ENCODE measurements at places on chromosomes 16 and 17.

DNA sequence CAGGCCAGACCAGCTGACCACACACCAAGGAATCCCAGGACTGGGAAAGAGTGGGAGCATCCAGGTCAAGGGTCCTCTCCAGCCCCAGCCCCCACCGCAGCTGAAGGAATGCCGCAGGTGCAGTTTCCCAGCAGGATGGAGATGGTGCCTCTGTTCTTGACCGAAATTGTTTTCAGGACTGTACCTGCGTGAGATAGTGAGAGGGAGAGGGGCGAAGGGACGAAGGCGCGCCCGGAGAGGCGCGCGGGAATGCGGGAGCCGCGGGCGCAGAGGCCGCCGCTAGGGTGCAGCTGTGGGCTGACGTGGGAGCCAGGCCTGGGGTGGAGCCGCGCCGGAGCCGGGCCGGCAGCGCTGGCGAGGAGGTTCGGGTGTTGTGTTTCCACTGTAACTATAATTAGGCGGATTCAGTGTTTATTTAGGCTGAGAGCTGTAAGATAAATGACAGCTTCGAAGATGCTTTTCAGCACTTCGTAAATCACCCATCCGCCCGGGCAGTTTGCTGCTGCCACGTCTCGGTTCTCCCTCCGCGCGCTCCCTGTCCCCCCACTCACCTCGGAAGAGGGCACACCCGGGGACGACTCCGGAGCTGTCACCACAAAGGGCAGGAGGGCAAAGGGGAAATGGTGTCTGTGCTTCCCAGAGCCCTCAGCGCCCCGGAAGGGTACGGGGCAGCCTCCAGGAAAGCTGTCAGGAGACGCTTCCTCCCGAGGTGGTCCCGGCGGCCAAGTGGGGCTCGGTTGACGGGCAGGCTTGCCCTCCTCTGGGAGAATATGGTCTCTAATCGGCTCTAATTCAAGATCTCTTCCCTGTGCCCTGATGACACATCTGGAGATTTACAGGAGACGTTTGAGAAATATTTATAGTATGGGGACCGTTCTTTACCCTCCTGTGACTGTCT, 38.2 kb downstream of the HOXB1 start:
- DNase-seq, result peak; percentile 91

DNA sequence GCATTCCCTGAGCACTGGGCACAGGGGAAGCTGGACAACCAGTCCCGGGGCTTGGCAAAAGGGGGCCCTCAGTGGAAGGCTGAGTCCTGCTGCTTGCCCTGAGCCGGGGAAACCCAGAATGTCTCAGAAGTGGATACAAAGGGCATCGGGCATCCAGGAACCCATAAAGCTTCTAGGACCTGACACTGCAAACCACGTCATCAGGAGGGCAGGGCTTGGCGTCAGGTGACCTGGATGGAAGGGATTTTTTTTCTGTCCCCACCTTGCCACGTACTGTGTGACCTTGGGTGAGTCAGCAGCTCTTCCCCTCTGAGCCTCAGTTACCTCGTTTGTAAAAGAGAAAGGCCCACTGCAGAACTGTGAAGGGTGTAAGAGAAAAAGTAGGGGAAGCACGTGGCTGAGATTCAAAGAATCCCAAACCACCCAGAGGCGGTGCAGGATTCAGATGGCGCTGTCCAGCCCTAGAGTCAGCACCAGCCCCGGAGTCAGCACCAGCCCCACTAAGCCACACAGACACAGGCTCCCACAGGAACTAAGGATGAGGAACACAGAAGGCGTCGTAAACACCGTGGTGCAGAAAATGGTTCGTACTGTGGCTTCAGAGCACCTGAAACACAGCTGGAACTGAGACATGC, 53.7 kb downstream of the C16orf95 start:
- no peak for DNase-seq

- DNase-seq, result peak; percentile 97
Measured at GRCh38 chr16:2039274-2040031, 8.2 kb downstream of the NTHL1 start.

GRCh38 chr16:20860361-20860760, 39.8 kb downstream of the DCUN1D3 start:
- DNase-seq, result no peak

DNA sequence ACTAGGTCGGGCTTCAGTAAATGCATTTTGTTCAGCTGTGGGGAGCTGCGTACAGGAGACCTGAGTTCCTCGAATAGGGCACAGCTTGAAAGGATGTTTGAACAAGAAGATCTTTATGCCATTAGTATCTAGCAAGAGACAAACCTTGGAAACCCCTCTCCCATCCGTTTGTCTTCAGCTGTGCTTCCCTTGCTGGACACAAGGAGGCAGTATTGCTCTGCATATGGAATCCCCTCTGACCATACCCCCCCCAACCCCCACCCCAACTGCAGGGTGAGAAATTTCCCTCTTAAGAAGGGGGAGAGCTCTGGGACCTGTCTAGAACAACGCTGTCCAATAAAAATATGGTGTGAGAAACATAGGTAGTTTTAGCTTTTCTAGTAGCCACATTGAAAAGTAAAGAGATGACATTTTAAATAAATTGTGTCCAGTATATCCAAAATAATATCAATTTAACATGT, 1.6 kb downstream of the MRM1 start:
- DNase-seq, result peak; percentile 80

DNA sequence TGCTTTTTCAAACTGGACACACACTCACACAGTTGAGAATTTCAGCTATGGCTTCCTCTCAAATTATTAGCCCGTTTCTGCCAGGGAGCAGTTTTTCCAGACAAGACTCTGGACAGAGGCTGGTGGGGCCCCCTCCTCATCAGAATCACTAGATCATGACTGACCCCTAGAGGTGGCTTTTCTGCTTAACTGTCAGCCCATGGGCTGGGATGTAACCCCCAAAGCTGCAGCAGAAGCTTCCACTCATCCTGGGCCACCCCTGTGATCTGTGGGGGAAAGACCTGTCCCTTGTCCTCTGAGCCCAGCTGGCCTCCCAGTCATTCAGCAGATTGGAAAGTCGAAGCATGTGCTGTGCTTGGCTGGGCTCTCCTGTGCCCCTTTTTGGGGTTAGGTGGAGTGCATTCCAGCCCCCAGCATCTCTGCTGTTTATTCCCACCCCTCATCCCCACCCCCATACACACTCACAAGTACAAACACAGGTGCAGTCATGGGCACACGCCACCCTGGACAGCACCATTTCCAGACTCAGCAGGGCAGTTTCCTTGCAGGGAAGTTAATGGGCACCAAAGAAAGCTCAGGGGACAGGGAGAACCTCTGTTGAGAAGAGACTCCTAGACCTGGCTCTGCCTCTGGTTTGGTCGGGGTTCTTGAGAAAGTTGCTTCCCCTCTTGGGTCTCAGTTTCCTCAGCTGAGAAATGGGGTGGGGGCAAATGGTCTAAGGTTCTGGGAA, 77.6 kb upstream of the RBL2 start:
- DNase-seq, result no peak

DNA sequence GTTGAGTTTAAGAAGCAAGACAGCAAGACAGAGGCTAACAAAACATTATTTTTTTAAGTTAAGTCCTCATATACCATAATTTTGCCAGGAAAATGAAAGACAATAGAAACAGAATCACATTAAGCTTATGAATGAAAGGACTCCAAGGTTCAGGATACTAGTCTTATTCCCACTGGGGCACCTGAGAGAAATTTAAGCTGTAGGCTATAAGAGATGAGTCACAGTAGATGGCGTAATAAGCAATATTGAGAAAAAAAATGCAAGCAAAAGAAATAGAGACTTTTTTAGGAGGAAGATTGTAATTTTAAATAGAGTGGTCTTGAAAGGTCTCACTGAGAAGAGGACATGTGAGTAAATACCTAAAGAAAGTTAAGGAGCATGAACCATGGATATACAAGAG, 57.1 kb upstream of the KIF2B start:
- DNase-seq, result no peak

- DNase-seq, result peak; percentile 75
Measured at GRCh38 chr17:81200695-81201580, 21.8 kb downstream of the CEP131 start.

- peak; percentile 90 for DNase-seq
Measured at GRCh38 chr17:40922239-40922638, 15.2 kb downstream of the KRT23 start.

- no peak for DNase-seq
Measured at GRCh38 chr16:81487301-81487720, 42.7 kb downstream of the CMIP start.

GRCh38 chr16:1057252-1057932, 15.2 kb upstream of the SSTR5 start:
- DNase-seq, result no peak

DNA sequence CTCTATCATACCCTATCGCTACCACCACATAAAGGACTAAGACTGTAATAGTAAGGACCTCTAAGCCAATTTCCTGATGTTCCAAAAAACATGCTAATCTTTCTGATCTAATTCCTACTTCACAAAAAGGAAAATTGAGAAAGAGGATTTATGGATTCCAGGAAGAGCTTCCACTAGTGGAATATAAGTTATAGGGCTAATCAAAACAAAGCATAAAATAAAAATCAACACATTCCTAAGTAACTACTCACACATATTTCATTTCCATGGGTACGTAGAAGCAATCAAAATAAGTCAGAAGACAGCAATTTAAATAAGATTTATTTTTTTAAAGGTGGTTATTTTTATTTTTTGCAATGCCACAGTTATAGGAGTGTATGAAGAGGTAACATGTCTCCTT, 12.4 kb downstream of the CCDC43 start:
- DNase-seq, result peak; percentile 12

DNA sequence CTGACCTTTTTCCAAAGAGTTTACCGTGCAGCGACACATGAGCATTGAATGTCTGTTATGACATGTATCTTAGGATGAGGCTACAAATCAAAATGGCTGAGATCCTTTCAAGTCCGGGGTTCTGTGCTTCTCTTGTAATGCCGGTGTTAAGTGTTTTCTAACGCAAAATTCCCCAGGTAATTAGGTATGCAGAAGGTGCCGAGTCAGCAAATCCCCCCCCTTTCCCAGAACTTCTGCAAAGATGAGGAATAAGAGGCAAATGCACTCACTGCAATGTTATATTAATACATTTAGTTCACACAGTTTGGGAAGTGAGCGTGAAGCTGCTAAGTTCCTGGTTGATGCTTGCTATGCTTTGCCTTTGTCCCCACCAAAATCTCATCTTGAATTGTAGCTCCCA, 36.3 kb upstream of the MLYCD start:
- no peak for DNase-seq

- no peak for DNase-seq
Measured at GRCh38 chr16:75861311-75862097, 135.2 kb upstream of the CPHXL start.

DNA sequence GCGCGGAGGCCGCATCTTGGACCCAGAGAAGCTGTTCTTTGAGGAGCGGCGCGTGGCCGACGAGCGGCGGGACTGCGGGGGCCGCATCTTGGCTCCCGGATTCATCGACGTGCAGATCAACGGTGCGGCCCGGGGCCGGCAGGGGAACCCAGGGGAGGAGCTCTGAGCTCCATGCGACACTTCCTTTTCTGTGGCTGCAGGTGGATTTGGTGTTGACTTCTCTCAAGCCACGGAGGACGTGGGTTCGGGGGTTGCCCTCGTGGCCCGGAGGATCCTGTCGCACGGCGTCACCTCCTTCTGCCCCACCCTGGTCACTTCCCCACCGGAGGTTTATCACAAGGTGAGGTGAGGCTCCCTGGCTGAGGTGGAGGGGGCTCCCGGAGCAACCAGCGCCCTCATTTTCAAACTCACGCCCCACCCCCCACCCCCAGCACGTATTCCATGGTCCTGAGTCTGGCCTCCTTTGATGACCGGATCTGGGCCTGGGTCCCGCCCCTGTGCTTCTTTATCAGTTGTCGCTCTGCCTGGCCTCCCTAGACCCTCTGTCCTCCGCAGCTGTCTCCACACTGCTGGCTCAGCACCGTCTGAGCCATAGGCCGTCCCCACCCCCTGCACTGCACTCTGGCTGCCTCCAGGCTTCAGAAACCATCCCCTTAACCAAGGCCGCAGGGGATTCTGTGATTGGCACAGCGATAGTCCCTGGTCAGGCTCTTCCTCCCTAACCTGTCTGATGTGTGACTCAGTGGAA, 787 bp downstream of the AMDHD2 start:
- peak; percentile 57 for DNase-seq

DNA sequence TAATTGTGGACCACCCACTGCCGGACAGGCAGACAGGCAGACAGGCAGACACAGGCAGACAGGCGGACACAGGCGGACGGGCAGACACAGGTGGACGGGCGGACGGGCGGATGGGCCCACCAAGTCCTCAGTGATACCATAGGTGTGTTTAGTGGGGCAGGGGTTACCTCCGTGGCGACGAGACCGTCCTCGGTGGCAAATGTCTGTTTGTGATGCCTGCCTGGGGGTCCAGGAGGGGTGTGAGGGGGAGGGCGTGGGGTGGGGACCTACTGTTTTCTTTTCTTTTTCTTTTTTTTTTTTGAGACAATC, 76.7 kb downstream of the RTN4RL1 start:
- DNase-seq, result no peak

- DNase-seq, result peak; percentile 72
Measured at GRCh38 chr16:30368122-30368791, 2.0 kb downstream of the TBC1D10B start.

- peak; percentile 95 for DNase-seq
Measured at GRCh38 chr17:61219460-61219859, 180.2 kb upstream of the TBX2 start.

GRCh38 chr16:67202956-67203493, 4.1 kb downstream of the ELMO3 start:
- DNase-seq, result no peak

DNA sequence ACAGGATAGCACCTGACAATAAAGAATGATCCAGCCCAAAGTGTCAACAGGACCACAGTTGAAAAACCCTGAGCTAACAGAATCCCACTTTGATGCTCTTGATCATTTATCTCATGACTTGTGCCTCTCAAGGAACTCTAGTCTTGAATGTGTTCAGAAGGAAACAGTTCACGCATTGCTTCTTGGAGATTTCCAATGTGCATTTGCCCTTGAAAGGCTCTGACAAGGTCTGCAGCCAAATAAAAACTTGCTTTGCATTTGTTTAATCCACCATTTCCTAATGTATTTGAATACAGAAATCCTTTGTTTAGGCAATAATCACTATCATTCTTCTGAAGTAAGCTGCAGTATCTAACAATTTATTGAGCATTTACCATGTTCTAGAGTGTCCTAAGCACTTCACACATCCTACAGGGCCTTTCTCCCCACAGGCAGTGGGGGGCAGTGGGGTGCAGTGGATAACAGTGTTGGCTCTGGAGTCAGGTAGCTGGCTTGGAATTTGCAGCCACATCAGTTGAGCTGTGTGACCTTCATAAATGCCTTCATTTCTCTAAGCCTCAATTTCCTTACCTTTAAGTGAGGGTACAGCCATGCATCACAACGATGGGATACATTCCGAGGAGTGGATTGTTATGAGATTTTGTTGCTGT, 239.7 kb downstream of the XYLT1 start:
- no peak for DNase-seq
